DMS79 (cell line): ENCODE measurements at places on chromosomes 4 and X.

DNA sequence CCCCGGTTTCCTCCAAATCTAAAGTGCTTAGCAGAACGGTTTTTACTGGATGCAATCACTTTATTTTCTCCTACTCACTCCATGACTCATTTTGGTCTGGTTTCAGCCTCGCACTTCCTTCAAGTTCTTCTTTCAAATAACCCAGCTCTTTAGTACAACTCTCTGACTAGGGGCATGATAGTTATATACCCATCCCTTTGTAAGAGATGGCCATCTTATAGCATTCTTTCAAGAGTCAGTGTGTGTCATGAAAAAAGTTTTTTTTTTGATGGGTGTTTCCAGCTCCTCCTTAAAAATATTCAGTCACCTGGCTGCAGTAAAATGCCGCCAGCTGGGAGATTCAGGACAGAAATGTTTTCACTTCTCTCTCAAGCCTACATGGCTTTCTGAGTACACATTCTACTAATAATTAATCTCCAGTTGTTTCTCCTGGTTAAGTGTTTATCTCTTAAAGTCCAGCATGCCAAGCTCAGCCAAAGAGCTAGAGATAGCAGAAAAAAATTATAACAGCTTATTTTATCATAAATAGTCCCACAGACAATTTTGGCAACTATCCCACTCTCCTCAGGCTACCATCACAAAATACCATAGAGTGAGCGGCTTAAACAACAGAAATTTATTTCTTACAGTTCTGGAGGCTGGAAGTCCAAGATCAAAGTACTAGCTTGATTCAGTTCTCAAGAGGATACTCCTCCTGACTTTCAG lies 139.3 kb downstream of the GASK1B start:
- no peak for DNase-seq

GRCh38 chr4:179307297-179308136 lies 1865.3 kb upstream of the AGA start:
- no peak for DNase-seq

DNA sequence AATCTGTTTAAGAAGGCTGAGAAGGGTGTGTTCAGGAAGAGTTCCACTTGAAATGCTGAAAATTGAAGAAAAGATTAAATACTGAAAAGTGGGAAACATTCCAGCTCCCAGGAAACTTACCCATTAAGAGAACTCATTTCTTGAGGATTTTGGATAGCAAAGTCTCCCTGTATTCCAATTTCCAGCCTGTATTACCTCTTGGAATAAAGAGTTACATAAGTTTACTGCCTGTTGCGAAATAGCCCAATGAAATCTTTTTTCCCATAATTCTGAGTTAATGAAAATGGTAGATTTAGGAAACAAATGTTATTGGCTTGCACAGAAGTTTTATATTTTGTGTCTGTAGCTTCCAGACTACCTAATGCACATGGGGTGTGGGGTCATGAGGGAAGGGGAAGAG lies 12.0 kb downstream of the NHSL2 start:
- DNase-seq = no peak

DNA sequence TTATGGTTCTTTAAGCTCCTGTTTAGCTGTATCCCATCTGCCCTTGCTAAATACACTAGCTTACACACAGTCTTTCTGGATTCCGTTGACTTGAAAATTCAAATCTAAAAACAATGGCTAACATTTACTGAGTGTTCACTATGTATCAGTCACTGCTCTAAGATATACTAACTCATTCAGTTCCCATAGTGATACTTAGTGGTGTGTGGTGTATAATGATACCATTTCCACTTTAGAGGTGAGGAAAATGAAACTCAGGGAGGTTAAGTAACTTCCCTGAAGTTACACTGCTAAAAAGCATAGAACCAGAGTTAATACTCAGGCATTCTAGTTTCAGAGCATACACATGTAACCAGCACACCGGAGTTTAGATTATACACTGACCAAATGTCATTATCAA lies 762.0 kb downstream of the GRID2 start:
- DNase-seq = no peak

GRCh38 chr4:151921386-151921785 lies 160.6 kb upstream of the GATB start:
- DNase-seq = no peak

- DNase-seq = no peak
Measured at GRCh38 chr4:158450741-158451140, 70.9 kb upstream of the RXFP1 start.

DNA sequence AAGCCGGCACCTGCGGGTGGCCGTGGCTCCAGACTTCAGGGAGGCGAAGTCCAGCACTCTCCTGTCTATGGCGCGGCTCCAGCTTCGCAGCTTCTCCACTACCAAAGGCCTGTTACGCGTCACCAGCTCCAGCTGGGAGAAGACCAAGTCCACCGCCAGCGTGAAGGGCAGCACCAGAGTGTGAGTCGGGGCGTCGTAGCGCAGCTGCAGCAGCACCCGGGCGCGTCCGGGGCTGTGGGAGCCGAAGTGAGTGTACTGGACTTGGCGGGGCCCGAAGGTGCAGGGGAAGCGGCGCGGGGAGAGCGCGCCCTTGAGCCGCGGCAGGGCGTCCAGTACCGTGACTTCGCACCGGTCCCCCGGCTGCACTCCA lies 444 bp downstream of the FREM3 start:
- no peak for DNase-seq

DNA sequence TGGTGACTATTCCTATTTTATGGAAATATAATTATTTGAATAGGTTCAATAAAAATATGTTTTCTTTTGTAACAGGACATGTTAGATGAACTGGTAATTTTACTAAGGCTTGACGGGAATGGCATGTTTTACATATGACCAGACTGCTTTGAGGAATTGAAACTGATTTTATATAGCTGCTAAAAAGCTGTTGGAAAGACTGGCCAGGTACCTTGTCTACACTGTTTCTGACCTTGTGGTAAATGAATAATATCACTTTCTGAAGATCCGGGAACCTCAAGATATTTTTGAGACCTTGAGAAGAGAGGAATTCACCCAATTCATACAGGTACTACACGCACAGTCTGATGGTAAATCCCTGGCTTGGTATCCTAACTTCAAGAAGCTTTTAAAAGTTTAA lies 42.1 kb upstream of the USP46 start:
- DNase-seq = no peak

GRCh38 chr4:2075987-2076907 lies 17.1 kb downstream of the NAT8L start:
- DNase-seq = no peak

DNA sequence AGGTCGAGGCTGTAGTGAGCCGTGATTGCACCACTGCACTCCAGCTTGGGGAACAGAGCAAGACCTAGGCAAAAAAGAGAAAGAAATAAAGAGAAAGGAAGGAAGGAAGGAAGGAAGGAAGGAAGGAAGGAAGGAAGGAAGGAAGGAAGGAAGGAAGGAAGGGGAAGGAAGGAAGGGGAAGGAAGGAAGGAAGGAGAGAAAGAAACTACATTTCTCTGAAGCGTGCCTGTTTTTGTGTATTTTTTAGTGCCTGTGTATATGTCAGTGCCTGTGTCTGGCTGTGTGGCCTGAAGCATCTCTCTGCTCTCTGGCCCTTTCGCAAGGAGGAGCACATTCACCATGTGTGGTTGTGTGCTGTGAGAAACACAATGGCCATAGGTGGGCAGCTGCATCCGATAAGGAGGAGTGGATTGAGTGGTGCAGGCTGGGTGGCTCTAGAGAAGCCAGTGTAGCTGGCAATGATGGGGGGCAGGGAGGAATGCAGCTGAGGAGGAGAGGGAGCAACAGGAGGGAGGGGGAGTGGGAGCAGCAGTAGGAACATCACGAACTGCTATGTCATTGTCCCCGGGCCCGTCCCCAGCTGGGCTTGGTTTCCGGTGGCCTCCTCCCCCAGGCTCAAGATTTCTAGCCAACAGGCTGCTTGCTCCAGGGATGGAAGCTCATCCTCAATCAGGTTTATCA lies 11.4 kb downstream of the SYN1 start:
- no peak for DNase-seq

DNA sequence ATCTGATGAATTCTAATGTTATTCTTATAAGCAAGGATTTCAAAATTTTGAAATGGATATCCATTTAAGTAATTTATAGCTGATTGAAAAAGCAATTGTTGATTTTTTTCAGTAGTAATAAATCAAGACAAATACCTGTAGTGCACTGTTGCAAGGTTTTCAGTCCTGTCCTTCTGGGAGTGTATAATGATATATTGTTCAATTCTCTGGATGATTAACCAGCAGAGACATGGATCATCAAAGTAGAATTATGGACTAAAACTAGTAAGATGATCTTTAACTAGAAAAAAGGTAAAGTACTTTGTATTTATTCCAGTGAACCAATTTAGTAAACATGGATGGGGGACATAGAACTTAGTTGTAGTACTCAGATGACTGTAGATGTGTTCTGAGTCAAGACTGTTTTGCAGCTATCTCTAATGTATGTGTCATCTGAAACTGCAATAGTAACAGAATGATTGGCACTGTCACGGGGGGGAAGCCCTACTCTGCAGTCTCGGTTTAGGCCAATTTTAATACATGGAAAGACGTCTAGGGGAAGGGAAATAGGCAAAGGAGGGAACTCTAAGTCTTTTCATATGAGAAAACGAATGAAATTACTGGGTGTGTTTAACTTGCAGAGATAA lies 121.9 kb downstream of the GLRA3 start:
- no peak for DNase-seq

- no peak for DNase-seq
Measured at GRCh38 chrX:49129427-49129826, 5.9 kb upstream of the GPKOW start.

DNA sequence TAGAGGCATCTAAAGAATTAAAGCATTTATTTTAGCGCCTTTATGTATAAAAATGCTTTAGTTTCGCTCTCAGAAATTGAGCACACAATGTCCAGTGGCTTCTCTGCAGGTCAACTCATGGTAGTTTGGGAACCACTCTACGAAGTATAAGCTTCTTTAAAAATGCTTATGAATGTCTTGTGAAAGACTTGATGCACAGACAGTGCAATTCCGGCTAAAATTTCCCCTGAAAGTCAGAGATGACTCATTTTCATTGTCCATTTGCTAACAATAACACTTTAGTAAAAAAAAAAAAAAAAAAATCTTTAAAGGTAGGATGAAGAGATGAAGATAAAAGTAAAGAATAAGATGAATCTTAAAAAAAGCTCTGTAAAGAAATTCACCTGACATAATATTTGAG lies 117.2 kb downstream of the PDHA2 start:
- DNase-seq = no peak

- DNase-seq = no peak
Measured at GRCh38 chr4:158754385-158755180, 14.2 kb upstream of the FNIP2 start.

DNA sequence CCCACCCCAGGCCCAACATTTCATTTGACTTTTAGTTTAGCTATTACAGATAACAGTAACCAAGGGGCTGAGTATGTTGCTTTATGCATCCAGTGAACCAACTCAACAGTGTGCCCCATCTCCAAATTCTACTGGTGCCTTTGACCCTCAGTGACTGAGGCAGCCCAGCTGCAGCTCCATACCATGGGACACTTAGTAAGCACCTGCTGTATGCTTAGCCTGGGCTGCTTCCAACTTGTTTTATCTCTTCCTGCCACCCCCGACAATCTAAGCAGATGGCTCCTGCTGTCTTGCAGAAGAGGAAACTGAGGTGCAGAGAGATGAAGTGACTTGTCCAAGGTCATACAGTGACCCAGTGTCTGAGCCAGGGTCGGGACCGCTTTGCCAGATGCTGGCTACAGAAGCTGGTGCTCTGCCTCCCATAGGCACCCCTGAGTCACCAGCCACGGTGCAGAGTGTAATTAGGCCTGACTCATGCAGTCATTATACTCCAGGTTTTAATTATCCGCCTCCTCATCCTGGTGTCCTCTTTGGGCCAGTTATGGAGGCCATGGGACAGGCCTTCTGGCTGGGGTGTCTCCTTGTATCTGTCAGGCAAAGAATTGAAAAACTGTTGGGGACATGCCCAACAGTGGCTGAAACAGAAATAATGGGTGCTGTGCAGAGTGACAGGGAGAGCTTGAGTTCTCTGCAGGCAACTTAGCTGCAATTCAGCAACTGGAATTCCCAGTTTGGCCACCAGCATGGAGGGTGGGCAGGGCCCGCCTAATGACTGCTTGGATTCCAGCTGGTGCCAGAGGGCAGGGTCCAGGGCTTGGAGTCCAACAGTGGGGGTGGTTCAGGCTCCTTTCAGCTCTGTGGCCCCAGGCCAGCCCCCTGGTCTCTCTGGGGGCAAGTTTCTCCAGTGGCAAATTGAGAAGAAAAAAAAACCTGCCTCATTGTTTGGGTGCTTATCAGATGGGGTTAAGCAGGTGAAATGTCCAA lies 8.2 kb upstream of the GPR78 start:
- DNase-seq = no peak

- DNase-seq = peak; percentile 13
Measured at GRCh38 chr4:138398322-138398721, 156.2 kb upstream of the SLC7A11 start.

- DNase-seq = no peak
Measured at GRCh38 chr4:90328558-90328957, 201.4 kb downstream of the CCSER1 start.

DNA sequence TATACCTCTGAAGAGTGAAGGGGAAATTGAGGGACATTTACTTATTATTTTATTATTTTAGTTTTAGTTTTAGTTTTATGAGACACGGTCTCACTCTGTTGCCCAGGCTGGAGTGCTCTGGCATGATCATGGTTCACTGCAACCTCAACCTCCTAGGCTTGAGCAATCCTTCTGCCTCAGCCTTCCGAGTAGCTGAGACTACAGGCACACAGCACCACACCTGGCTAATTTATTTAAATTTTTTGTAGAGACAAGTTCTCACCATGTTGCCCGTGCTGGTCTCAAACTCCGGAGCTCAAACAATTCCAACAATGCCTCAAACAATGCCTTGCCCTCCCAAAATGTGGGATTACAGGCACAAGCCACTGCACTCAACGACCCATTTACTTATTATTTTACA lies 68.4 kb upstream of the BMP2K start:
- DNase-seq = no peak

DNA sequence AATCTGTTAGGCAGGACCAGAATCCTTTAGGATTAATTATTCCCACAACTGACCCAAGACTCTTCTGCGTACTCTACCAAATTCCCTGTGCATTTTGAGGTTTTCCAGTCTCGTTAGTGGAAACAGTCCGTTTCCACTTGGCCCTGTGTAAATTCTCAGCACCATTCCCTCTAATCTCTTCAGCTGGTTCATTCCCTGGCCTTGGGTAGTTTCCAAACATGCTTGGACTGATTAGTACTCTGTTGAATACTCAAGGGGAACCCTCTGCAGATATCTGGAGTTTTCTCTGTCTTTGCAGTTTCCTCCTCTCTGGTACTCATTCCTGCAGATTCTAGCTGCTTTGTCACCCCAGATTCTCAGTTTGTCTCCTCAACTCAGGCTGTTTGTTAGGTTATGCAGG lies 80.4 kb downstream of the ZFX start:
- no peak for DNase-seq

- DNase-seq = no peak
Measured at GRCh38 chr4:164136180-164136616, 617.7 kb upstream of the SMIM31 start.

DNA sequence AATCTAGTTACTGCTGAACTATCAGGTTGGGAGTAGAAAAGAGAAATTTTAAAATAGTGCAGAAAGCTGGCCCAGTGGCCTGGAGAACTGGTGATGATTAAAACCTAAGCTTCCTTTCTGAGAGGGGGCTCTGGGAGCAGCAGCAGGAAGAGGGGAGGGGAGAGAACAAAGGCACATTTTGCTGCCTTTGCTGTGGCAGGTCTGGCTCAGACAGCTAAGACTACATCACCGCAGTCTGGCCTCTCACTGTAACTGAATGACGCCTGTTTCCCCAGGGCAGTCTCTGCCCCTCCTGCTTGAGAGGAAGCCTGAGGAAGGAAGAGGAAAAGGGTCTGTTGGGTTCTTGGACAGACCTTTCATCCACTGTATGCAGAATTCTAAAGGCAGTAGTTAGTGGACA lies 148.5 kb downstream of the FRAS1 start:
- no peak for DNase-seq
